ENCODE measurements at places on chromosomes 1 and 21.

DNA sequence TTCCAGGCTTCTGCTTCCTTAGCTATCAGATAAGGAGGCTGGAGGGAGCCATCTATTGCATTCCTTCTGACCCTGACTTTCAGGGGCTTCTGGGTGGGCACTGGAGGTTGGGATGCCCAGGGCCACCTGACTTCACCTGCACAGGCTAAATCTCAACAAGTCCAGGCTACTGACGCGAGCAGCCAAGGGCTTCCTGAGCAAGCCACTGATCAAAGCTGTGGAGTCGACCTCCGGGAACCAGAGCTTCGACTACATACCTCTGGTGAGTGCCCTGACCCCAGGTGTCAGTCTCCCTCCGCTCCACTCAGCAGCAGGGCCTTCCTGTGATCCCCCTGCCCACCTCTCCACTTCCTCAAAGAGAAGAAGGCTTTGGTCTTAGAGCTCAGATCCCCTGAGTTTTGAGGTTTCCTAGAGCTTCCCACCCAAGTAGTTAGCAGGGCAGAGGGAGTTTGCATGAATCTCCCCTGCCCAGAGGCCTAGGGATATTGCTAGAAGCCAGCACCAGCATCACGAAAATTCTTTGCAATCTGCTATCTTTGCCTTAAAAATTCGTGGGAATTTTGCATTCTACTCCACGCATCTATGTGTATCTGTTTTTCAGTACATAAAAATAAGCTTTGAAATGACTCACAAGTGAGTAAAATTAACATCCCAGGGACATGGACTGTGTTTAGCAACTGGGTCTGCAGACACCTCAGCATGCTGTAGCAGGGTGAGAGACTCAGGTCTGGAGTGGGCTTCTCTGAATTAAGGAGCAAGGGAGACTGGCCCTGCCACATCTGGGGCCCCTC is 61.4 kb downstream of the VWA5B1 start:
- DNase-seq: no peak

DNA sequence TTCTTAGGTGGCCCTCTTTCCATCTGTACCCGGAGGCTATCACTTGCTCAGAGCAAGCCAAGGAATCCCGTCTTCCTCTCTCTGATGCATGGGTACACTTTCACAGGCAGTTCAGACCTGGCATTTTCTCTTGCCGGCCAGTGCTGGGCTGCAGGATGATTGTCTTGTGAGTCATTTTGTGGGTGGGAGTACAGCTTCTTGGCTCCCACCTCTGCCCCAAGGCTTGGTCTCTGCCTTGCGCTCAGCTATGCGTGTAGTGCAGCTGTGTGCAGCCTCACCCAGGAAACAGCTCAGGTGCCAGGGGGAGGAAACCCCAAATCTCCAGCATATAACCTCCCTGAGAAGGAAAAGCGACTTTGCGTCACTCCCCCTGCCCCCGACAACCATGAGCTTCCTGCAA is 3.9 kb upstream of the AJAP1 start:
- no peak for DNase-seq

GRCh38 chr1:179506199-179506598 is 69.5 kb downstream of the NPHS2 start:
- DNase-seq: no peak

GRCh38 chr1:67201891-67202290 is 35.6 kb downstream of the IL23R start:
- no peak for DNase-seq

Measured in activated T-cell treated with anti-CD3 and anti-CD28 coated beads, Interleukin-2, amount 50 U/mL, for 72 hours (primary cell).